ENCODE measurements at places on chromosomes 5 and 9. TPM values are rescaled to one million over a fixed set of nuclear protein-coding genes. Genes with fewer than 3 reads are reported as not detected.

- no peak overlapping the region for H3K4me3 ChIP-seq
- H3K27me3 ChIP-seq: no peaks in the 10 kb centered on the region
- H3K4me1 ChIP-seq: no peaks in the 10 kb centered on the region
- H3K27ac ChIP-seq: no peak overlapping the region
- no peak for DNase-seq
These were observed 2233.8 kb upstream of the C9orf72 start for GRCh38 chr9:29806937-29807618.

DNA sequence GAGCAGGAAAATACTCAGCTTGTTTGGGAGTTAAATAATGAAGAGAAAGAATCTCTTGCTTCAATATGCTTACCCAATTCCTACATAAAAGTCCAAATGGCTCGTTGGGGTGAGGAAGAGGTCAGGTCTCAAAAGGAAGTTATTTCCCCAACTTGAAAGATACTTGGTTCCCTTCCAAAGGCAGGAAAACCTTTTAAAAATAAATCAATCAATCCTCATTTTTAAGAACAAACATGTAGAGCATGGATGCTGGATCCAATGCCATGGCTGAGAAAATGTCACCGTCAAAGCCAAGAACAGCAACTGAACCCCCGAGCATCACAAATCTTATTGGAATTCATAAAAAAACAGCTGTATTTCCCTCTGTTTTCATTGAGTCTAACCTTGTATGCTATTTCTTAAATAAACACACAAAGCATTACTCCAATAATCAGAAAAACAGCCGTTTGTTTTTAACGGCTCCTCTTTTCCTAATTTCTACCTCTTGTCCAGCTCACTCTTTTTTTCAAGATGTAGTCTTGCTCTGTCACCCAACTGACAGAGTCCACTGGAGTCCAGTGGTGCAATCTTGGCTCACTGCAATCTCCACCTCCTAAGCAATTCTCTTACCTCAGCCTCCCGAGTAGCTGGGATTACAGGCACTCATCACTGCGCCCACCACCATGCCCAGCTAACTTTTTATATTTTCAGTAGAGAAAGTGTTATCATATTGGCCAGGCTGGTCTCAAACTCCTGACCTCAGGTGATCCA, 140.7 kb downstream of the GNA14 start:
- H3K4me3 ChIP-seq: no peak overlapping the region
- H3K4me1 ChIP-seq: no peaks in the 10 kb centered on the region
- DNase-seq: no peak
- no peaks in the 10 kb centered on the region for H3K27me3 ChIP-seq
- H3K27ac ChIP-seq: no peak overlapping the region

GRCh38 chr9:36898431-36899020, 135.5 kb downstream of the PAX5 start:
- H3K4me3 ChIP-seq: no peak overlapping the region
- DNase-seq: no peak
- peaks cover 98% of the 10 kb centered on the region for H3K36me3 ChIP-seq
- peaks cover 19% of the 10 kb centered on the region for H3K4me1 ChIP-seq

The LPCAT1 gene
- 159 TPM for total RNA-seq

DNA sequence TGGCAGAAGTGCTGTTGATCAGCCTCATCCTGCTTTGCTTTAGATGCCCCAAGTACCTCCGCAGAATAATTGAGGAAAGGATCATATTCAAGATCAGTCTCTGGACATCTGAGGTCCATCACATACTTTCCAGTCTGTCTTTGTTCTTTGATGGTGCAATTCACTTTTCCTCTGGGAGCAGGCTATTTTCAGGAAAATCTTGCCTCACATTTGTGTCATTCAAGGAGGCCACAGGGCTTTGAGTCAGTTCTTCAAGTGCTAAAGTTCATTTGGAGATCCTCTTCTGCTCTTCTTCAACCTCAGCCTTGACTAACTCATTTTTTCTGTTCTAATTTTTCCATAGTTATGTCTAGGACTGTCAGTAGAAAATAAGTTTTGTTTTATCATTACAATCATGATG, 18.6 kb downstream of the EQTN start:
- no peak for DNase-seq
- H3K4me3 ChIP-seq: no peak overlapping the region
- H3K36me3 ChIP-seq: no peaks in the 10 kb centered on the region
- no peak overlapping the region for H3K27ac ChIP-seq

- no peaks in the 10 kb centered on the region for H3K27me3 ChIP-seq
- no peak overlapping the region for H3K27ac ChIP-seq
- DNase-seq: no peak
- H3K4me1 ChIP-seq: peaks cover under 1% of the 10 kb centered on the region
- no peak overlapping the region for H3K4me3 ChIP-seq
These were observed 123.7 kb downstream of the TLE1 start for GRCh38 chr9:81565609-81566008.

DNA sequence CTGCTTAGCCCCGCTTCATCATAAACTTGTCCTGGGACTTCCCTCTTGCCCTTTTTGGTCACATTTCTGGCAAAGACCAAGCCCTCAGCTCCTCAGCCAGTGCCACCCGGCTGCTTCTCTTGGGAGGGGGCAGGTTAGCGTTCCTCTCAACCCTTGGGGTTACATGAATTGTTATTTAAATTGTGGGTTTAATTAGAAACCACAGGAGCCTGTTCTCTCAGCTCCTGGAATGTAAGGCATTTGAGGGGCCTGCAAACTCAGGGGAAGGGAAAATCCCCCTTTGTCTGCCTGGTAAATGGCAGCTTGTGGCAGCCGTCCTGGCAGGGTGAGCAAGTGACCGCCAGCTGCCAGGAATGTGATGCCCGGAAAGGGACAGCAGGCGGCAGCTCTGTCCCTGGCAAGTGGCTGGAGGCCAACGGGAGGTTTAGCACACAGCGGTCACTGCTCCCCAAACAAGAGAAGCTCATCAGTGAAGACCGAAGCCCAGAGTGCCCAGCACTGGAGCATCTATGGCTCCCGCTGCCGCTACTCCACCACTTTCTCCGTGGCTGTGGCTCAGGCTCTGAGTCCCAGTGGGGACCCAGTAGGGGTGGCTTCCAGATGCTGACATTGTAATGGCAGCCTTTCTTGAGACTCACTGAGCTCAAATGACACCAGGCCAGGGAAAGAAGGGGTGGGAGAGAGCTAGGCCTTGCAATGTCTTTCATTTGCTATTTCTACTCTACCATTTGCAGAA, 51.7 kb downstream of the SHB start:
- no peak for DNase-seq
- H3K36me3 ChIP-seq: no peaks in the 10 kb centered on the region
- no peak overlapping the region for H3K27ac ChIP-seq
- no peaks in the 10 kb centered on the region for H3K27me3 ChIP-seq

DNA sequence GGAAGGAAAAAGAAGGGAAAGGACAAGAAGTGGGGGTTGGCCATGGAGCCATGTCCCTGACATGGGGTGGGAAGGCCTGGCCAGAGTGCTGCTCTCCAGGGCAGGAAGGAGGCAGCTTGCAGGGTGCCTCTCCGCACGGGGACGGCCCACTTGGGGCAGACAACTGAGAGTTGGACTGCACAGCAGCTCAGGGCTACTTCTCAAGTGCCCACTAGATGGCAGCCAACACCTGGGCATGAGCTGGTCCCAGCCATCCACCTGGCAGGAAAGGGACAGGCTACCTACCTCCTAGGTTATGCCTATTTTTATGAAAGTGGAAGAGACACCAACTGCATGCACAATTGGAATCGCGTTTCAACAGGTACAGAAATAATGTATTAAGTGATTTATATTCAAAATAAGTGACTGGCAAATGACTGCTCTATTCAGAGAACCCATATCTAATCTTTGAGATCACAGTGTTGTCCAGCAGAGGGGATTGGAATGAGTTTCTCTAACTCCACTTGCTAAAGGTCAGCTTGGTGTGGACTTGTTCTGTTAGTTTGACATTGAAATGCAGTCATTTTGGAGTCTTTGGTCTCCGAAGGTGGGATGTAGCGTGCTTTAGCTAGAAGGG, 113.4 kb downstream of the SYK start:
- no peak overlapping the region for H3K27ac ChIP-seq
- no peaks in the 10 kb centered on the region for H3K36me3 ChIP-seq
- no peak overlapping the region for H3K4me3 ChIP-seq
- DNase-seq: peak; percentile 85

GRCh38 chr5:83256091-83256780, 178.9 kb downstream of the XRCC4 start:
- no peaks in the 10 kb centered on the region for H3K4me1 ChIP-seq
- no peaks in the 10 kb centered on the region for H3K36me3 ChIP-seq
- no peak overlapping the region for H3K27ac ChIP-seq
- no peak overlapping the region for H3K4me3 ChIP-seq
- DNase-seq: no peak

GRCh38 chr5:167947306-167947705, 344.1 kb upstream of the WWC1 start:
- H3K27ac ChIP-seq: no peak overlapping the region
- no peaks in the 10 kb centered on the region for H3K36me3 ChIP-seq
- no peaks in the 10 kb centered on the region for H3K4me1 ChIP-seq
- DNase-seq: no peak

DNA sequence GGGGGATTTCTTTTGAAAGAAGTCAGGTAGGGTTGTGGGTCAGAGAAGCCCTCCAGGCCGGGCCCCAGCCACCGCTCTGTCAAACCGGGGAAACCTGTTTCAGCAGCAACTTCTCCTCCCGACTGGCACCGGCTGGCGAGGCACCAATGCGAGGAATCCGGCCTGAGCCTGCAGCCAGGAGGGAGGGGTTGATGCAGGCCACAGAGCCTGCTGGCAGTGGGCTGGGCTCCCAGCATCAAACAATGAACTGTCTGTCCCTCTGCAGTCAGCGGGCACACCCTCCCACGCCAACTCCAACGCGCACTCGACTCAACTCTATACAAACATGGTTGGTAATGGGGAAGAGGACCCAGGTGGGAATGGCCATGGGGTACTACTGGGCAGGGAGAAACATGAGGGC, 12.1 kb downstream of the PCDH1 start:
- no peaks in the 10 kb centered on the region for H3K4me1 ChIP-seq
- H3K27ac ChIP-seq: no peak overlapping the region
- no peaks in the 10 kb centered on the region for H3K27me3 ChIP-seq

The SHC3 gene
- not detected for total RNA-seq

GRCh38 chr9:123417289-123418051, 61.5 kb downstream of the CRB2 start:
- no peaks in the 10 kb centered on the region for H3K36me3 ChIP-seq
- no peak overlapping the region for H3K4me3 ChIP-seq

- H3K27ac ChIP-seq: no peak overlapping the region
- H3K4me3 ChIP-seq: no peak overlapping the region
- no peaks in the 10 kb centered on the region for H3K27me3 ChIP-seq
These were observed 55.2 kb downstream of the RASEF start for GRCh38 chr9:83007521-83008300.

DNA sequence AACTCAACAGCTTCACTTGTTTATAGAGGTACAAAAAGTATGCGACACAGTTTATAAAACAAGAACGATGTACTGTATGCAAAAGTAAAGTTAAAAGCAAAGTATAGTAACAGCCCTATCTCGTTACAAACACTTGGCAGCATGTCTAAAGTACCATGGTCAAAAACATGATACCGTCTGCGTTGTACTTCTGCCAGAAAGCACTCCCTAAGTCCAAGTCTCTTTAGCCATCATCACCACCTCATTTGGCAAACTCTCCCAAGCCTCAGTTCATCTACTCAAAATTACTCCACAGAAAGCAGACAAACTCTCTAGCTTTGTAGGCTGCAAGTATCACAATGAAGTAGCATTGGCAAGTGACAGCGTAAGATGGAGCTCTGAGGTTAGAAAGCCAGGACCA, 73.4 kb downstream of the NFIB start:
- H3K4me3 ChIP-seq: no peak overlapping the region
- no peak overlapping the region for H3K27ac ChIP-seq
- H3K36me3 ChIP-seq: no peaks in the 10 kb centered on the region
- no peaks in the 10 kb centered on the region for H3K27me3 ChIP-seq
- no peaks in the 10 kb centered on the region for H3K4me1 ChIP-seq

The DEPDC1B gene
- total RNA-seq: 0.25 TPM

DNA sequence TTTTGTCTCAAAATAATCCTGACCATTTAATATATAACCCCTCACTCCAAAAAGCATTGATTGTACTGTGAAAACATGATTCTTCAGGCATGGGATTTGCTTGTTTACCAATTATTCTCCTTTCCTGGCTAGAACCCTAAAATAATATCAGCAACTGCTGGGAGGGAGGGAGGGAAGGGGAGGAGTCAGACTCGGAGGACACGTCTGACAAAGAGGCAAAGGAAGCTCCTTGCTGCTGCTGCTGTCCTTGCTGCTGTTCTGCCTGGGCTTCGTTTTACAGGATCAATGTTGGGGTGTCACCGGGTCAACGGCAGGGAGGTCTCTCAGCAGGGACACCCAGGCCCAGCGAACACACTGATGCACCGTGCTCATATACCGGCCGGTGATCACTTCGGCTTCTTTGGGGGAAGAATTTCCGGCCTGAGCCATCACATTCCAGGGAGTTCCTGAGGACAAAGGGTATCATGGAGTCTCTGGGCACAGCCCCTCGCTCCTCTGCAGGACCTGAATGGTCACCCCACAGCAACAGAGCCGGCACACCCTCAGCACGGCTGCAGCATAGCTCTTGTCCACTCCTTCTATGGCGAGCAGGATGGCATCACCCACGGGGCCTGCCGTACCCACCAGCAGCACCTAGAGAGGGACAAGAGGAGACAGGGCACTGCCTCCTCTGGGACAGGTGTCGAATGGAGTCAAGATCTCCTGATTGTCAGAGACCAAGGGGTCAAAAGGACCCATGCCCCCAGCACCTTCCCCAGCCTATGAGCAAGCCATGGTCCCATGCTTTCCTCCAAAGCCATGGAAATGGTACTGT, 27.9 kb downstream of the MED10 start:
- no peaks in the 10 kb centered on the region for H3K36me3 ChIP-seq
- no peak overlapping the region for H3K4me3 ChIP-seq
- H3K27ac ChIP-seq: no peak overlapping the region
- no peaks in the 10 kb centered on the region for H3K4me1 ChIP-seq

The SV2C gene
- not detected for total RNA-seq

The HARS1 gene
- 65.6 TPM for total RNA-seq

DNA sequence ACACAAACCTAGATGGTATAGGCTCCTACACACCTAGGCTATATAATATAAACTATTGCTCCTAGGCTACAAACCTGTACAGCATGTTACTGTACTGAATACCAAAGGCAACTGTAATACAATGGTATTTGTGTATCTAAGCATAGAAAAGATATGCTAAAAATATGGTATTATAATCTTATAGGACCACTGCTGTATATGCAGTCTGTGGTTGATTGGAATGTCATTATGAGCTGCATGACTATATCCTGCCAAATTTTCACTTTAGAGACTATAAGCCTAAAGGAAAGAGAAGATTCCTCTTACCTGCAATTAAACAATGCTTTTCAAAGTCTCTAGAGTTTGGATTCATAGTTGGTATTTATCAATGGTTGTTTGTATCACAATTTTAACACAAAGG, 24.7 kb upstream of the ACOT12 start:
- no peak overlapping the region for H3K4me3 ChIP-seq
- no peaks in the 10 kb centered on the region for H3K4me1 ChIP-seq
- DNase-seq: no peak
- no peaks in the 10 kb centered on the region for H3K27me3 ChIP-seq
- H3K36me3 ChIP-seq: peaks cover 7% of the 10 kb centered on the region
- no peak overlapping the region for H3K27ac ChIP-seq

GRCh38 chr5:96195123-96195522, 233.5 kb upstream of the ELL2 start:
- no peaks in the 10 kb centered on the region for H3K27me3 ChIP-seq
- DNase-seq: no peak
- H3K4me3 ChIP-seq: no peak overlapping the region
- no peaks in the 10 kb centered on the region for H3K36me3 ChIP-seq
- no peaks in the 10 kb centered on the region for H3K4me1 ChIP-seq
